ENCODE measurements at places on chromosomes 4 and X.

DNA sequence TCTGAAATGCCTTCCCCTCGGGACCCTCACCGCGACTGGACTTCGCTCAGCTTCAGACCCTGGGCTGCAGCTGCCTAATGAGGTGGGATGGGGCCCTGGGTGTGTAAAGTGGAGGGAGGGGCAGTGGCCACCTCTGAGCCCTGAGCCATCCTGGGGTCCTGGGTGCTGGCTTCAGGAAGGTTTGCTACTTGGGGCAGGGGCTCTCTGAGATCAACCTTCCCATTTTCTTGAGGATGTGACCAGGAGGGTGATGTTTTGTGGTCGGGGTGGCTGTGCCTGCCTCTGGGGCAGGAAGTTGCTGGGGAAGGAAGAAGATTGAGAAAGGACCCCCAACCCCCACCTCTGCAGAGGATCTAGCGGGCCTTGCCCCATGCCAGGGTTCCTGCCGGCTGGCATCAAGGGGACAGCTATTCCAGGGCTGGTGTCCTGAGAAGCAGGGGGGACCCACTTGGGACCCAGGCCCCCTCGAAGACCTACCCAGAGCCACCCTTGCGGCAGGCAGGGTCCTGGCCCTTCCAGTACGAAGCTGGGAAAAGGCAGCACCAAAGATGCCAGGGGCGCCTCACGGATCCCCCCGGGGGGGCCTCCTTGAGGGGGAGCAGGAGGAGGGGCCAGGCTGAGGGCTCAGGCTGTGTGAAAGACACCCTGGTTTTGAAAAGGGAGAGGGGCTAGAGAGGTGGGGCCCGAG, 6.5 kb downstream of the SH3BP2 start:
- no peak for DNase-seq

- no peak for DNase-seq
These were observed at the start of gene MAGEC1 for GRCh38 chrX:141903400-141904155. Gene MAGEC1, plus strand, starts transcription at chrX:141903894. Its CDS starts 1,179 bp downstream, at chrX:141905073.

GRCh38 chr4:156374069-156374468, 420.4 kb upstream of the CTSO start:
- no peak for DNase-seq

DNA sequence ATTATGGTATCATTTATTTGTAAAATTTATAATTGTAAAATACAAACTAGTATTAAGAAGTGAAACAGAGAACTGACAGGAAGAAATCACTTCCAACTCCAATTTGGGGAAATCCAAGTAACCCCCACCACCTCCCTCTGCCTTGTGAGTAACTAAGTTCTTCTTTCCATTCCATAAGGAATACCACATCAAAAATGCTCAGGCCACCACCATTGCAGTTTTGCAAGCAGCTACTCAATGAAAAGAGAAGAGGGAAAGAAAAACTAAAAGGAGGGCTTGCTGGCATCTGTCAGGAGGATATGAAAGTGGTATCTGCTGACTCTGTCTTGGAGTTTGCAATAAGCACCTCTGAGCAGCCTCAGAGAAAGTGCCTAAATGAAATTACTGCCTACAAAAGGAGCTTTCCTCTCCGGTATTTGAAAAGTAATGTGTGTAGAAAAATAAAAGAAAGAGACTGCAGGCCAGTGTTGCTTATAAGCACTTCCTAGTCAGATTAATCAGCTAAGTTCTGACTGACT, 228.7 kb downstream of the OPHN1 start:
- no peak for DNase-seq

- DNase-seq: no peak
These were observed 96.0 kb upstream of the NUDT6 start for GRCh38 chr4:123018396-123018775.

DNA sequence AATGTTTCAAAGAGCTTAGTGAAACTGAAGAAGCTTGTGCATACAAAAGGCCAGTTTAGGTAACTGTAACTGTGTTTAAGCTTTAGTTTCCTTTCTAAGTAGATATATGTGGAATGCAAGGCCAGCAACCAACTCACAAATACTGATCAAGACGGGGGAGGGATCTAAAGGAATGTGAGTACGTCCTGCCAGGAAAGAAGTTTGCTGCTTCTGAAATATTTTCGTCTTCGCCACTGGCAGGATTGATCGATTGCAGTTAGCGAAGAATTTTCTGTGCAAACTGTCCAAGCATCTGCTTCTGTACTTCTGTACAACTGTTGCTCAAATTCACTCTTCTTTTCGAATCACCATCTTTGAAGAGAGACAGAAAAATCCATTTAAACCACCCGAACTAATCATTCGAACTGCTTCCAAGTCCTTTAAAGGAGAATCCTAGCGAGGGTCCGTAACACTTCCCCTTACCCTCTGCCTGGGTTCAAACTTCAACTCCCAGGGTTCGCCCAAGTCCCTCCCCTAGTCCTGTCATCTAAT, 373 bp upstream of the INTS6L start:
- no peak for DNase-seq

GRCh38 chr4:121950680-121951520, 960 bp downstream of the TRPC3 start:
- no peak for DNase-seq

GRCh38 chr4:108029016-108029720, 39.5 kb downstream of the HADH start:
- no peak for DNase-seq

DNA sequence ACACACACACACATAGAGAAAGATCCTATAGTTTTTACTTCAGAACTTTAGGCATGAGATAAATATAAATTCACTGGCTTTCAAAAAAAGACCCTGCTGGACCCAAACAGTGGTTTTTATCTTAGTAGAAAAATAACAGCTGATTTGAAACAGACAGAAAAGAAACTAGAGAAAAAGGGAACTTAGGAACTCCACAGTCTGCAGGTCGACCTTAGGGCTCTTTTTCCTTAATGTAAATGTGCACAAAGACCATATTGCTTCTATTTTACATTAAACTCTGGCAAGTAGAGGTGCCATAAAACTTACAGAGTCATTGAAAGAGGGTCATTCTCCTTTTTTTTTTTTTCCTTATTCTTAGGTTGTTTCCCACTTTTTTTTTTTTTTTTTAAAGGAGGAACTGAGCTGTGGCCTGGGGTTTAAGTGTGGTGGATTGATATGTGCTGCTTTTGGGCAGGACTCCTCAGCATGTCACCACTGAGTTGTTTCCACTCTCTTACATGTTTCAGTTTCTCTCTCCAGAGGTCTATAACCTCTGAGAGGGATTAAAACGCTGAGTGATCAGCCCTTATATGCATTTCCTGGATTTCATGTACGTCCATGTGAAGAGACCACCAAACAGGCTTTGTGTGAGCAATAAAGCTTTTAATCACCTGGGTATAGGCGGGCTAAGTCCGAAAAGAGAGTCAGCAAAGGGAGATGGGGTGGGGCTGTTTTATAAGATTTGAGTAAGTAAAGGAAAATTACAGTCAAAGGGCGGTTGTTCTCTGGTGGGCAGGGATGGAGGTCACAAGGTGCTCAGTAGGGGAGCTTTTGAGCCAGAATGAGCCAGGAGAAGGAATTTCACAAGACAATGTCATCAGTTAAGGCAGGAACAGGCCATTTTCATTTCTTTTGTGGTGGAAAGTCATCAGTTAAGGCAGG, 70.8 kb upstream of the PACRGL start:
- no peak for DNase-seq

DNA sequence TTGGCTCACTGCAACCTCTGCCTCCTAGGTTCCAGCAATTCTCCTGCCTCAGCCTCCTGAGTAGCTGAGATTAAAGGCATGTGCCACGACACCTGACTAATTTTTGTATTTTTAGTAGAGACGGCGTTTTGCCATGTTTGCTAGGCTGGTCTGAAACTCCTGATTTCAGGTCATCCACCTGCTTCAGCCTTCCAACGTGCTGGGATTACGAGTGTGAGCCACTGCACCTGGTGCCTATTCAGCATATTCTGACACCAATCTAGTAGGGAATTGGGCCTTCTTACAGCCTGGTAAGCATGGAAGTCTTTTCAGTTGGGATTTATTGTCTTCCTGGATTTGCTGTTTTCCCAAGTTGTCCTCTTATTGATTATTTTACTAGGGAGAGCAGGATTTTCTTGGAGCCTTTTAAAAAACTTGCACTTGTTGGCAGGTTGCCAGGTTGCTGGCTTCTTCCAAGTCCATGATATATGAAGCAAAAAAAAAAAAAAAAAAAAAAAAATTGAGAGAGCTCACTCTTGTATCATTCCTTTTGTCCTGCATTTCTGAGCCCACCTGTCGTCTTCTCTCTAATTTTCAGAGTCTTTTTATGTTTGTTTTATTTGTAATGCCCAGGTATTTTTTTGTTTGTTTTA, 43.7 kb downstream of the TMPRSS11E start:
- no peak for DNase-seq

DNA sequence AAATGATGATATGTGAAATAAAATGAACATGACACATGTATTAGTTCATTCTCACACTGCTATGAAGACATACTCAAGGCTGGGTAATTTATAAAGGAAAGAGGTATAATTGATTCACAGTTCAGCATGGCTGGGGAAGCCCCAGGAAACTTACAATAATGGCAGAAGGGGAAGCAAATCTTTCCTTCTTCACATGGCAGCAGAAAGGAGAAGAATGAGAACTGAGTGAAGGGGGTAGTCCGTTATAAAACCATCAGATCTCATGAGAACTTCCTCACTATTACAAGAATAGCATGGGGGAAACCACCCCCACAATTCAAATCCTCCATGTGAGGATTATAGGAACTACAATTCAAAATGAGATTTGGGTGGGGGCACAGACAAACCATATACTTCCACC, 243.9 kb upstream of the GYPA start:
- no peak for DNase-seq

DNA sequence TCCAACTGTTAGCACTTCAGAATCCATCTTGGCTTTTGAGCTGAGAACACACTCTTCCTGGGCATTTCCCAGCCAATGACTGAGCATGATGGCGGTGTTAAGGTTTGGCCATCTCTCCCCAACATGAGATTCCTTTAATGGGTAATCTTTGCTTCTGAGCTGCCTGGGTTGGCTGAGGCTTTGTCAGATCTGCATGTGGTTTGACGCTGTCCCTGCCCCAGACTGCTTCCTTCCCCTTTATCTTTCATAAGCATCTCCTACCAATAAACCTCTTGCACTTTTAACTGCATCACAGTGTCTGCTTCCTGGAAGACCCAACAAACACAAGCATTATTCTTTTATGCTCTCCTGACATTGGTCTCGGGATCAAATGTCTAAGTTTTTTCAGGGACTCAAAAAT, 31.5 kb upstream of the DIPK2B start:
- no peak for DNase-seq

DNA sequence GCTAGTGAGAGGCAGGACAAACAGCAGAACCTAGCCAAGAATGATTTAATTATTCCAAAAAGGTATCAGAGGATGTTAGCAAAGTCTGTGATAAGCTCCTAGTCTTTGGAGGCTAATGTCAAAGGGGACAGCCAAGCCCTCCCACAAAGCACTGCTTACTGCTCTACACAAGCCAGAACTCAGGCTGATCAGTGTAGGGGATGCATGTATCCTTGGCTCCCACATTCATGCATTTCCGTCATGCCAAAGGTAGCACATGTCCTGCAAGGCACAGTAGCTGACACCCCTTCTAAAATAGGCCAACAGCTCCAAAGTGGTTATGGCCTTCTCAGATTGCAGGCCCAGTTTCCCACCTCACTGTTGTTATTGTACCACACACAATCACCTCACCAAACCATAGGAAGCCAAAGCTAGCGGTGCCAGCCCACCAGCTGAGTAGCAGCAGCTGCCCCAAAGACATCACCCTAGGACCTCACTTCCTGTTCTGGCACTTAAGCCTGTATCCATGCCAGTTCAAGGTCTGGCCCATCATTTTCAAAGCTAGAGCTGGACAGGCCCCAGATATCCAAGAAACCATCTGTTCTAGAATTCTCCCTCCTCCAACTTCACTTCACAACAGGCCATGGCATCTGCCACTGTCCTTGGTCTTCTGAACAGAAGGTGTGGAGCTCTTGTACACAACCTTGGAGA, 40.9 kb downstream of the TSPAN5 start:
- no peak for DNase-seq

DNA sequence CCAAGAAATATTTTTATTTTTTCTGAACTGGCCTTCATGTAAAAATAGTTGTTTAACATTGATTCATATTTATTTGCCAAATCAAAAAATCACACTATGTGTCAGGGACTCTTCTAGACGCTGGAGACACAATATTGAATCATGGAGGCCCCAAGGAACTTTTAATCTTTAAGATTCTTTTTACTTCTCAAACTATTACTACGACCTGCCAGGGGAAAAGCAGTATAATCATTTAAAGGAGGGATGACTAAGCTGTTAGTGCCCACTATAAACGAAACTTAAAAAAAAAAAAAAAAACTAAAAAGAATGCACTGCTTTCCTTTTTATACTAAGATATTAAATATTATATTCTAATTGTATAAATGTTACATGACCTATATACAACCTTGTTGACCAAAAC, 84.7 kb downstream of the PPA2 start:
- no peak for DNase-seq

GRCh38 chr4:113560579-113560978, 201.0 kb downstream of the CAMK2D start:
- DNase-seq: no peak

DNA sequence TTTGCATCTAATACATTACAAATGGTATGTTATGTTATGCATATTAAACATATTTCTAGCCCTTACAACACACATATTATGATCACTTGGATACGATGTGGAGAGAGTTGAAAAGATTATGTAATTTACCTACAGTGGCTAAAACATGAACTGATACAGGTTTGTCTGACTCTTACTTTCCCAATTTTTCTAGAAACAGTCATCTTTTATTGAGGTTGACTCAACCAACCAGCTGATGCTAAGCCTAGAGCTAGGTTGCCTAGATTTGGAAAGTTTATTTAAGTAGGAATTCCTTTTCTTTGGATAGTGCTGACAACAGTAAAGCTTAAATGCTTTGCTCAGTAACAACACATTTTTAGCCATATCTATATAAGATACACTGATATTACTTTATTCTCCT, 1215.1 kb downstream of the ADGRL3 start:
- no peak for DNase-seq

All from activated CD8-positive, alpha-beta memory T cell treated with anti-CD3 and anti-CD28 coated beads for 1 hour (primary cell).